Neural progenitor cell (in vitro differentiated cells): ENCODE measurements at places on chromosomes 6 and 20. TPM values are rescaled to one million over a fixed set of nuclear protein-coding genes. Genes with fewer than 3 reads are reported as not detected.
A peak's percentile ranks its signal among the peaks of the same experiment; 100 is the strongest.

DNA sequence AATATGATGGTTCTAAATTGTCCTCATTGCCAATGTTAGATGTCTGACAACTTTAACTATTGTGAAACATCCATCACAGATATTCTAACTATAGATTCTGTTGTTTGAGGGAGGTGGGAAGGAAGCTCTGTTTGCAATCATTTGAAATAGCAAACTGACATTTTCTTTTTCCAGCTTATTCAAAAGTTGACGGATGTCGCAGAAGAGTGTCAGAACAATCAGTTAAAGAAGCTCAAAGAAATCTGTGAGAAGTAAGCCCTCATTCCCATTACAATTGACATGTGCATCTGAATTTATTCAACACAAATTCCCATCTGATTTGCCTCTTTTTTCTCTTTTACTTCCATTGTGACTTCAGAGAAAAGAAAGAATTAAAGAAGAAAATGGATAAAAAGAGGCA lies 280.6 kb upstream of the PLCB4 start:
- no peak for DNase-seq

RGS17 gene
- 4.8 and 8.1 TPM in 2 replicates for total RNA-seq

DNA sequence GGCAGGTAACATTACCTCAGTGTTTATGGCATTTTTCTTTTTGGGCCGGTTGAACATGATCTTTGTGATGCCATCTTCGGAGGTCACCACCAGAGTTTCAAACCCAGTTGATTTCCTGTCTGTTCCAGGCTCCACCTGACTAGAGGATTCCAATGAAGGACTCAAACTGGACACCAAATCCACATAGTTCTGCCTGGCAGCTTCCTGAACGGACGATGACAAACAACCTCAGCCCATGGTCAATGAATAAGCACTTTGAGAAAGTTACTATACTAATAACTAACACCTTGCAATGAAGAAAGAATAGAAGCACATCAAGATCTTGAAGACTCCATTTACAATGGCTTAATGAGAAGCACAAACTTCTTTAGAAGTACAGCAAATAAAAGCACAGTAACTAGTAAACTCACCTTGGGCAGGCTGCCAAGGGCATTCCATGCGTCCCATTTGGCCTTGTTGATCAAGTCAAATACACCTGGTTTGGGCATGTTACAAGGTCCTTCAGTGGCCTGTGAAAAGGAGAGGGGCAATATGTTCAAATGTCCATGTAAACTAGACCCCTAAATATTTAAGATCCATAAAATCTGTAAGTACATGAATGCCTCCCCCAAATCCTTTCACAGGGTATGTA lies 4.9 kb downstream of the ECI2 start:
- DNase-seq: no peak

NKX2-2 gene
- not detected in 2 replicates for total RNA-seq

GRCh38 chr6:105791583-105792318 lies 294.4 kb upstream of the PRDM1 start:
- DNase-seq: no peak

ERVFRD-1 gene
- not detected in 2 replicates for total RNA-seq

TP53TG5 gene
- 0.06 TPM in 1 of 2 replicates, not detected in the other for total RNA-seq

PMEPA1 gene
- 0.03 and 1.7 TPM in 2 replicates for total RNA-seq

MMS22L gene
- 50.1 and 76.5 TPM in 2 replicates for total RNA-seq

- no peak for DNase-seq
Observed at GRCh38 chr6:42791706-42792320, 10.0 kb downstream of the BICRAL start.

DNA sequence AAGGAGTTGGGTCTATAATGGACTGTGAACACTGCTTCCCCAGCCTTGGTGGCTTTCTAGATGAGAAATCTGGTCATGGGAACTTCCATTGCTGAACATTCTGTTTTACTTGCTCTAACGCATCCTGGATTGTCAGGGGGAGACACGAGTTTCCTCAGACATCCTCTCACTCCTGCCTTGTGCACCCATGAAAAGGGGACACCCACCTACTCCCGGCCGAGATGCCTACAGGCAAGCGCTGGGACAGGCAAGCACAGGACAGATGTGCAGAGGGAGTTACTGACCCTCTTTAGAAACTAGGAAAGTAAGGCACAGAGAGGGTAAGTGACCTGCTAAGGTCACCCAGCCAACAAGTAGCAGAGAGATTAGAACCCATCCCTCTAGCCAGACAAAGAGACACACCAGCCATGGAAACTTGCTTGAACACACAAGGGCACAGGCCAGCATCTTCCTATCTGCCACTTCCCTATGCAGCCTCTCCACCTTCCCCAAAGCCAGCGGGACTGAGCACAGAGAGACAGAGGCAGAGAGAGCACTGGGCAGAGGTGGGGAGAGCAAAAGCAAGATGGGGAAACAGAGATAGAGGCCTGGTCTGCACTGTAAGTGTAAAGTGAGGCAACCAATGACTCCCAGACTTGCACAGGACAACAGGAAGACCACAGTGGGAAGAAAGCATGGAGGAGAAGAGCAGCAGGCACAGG lies 845 bp upstream of the SFTA2 start:
- DNase-seq: no peak

POU5F1 gene
- total RNA-seq: 17.2 and 17.4 TPM in 2 replicates

GRCh38 chr6:42394881-42395620 lies 56.7 kb downstream of the TRERF1 start:
- DNase-seq: no peak

- no peak for DNase-seq
Observed at GRCh38 chr20:9574776-9575175, 60.4 kb downstream of the LAMP5 start.

MATN4 gene
- total RNA-seq: 0.06 TPM in 1 of 2 replicates, not detected in the other

DNA sequence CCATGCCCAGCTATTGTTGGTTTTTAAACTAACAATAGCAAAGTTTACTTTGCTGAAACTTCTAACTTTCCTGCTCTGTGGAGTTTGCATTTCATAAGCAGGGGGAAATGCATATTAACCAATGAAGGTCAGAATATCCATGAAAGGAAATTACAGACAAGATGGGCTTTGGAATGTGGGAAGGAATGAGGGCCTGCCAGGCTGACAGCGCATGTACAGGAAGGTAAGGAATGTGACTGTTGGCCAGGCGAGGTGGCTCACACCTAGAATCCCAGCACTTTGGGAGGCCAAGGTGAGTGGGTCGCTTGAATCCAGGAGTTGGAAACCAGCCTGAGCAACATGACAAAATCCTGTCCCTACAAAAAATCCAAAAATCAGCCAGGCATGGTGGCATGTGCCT lies 49.6 kb downstream of the CDK5RAP1 start:
- DNase-seq: no peak

- peak; percentile 14 for DNase-seq
Observed at GRCh38 chr6:24257282-24257681, 100.6 kb downstream of the DCDC2 start.

GRCh38 chr6:34556031-34556471 lies at the start of gene SPDEF:
TSS of gene SPDEF (minus strand) at chr6:34556329. CDS start at chr6:34544455, 11,874 bp downstream.
- DNase-seq: no peak

DNA sequence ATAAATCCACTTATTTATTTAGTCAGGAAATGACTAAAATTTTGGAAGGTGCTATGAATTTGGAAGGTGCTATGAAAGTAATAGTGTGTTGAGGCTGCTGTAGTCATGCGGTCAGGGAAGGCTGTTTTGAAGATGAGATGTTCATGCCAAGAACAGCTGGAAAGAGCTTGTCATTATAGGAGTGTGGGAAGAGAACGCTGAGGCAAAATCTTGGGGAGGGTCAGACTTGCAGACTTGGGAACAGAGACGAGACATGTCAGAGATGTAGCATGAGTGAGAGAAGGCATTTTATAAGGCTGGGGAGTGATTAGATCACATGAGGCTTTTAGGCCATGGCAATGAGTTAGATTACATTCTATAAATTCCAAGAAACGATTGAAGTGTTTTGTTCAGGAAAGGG lies 124.0 kb upstream of the B3GAT2 start:
- DNase-seq: no peak

GRCh38 chr6:158596861-158597260 lies 37.0 kb downstream of the TMEM181 start:
- DNase-seq: no peak

RBM24 gene
- 17.3 and 27.6 TPM in 2 replicates for total RNA-seq

LY6G6D gene
- total RNA-seq: 0.90 TPM in 1 of 2 replicates, not detected in the other

GRCh38 chr6:63936399-63936798 lies 300.8 kb downstream of the PHF3 start:
- DNase-seq: no peak

LINC00237 gene
- not detected in 2 replicates for total RNA-seq

DNA sequence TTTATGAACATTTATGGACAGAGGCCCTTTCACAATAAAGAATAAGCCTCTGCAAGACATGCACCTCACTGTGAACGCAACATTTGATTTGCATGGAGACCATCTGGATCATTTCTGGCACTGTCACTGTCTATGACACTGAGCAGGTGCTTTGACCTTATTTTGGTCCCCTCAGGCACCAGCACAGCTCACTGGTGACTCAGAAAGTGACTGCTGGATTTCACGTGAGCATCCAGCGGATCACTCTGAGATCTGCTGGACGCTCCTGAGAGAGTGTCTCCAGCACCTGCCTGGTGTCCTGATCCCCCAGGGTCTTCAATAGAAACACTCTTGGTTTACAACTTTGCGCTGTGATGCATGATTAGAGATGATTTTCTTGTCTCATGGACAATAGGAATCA lies 375.7 kb downstream of the TENT5A start:
- DNase-seq: no peak

PROKR2 gene
- not detected in 2 replicates for total RNA-seq

DNA sequence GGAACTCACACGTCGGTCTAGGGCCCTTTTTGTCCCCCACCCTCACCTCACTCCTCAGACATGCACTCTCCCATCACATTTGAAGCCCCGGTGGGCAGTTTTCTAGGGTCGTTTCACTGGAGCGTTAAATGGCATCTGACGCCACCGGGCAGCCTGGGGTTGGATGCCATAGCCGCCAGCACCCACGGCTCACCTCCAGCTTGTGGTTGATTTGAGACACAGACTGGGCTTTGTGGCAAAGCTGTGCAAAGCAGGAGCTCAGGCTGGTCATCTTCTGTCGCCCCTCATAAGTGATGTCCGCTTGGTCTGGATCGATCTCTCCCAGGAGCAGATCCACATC lies 530 bp downstream of the GOPC start:
- no peak for DNase-seq

- no peak for DNase-seq
Observed at GRCh38 chr6:132693478-132693877, 20.4 kb downstream of the VNN1 start.

DNA sequence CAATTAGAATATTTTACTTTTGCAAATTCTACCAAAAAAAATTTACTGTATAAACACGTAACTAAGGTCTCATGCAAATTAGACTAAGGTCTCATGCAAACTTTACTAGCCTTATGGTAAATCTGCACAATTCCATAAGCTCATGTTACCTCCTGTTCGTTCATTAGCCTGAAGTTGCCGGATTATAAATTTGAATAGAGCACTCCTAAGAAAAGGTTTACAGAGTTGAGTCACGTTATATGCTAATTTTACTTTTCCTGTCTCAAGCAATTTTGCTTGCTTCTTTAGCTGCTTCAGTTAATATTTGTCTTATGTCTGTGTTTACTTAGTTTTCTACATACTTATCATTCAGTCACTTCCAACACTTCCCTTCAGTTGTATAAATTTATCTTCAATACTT lies 1434.0 kb upstream of the EYS start:
- DNase-seq: no peak

DNA sequence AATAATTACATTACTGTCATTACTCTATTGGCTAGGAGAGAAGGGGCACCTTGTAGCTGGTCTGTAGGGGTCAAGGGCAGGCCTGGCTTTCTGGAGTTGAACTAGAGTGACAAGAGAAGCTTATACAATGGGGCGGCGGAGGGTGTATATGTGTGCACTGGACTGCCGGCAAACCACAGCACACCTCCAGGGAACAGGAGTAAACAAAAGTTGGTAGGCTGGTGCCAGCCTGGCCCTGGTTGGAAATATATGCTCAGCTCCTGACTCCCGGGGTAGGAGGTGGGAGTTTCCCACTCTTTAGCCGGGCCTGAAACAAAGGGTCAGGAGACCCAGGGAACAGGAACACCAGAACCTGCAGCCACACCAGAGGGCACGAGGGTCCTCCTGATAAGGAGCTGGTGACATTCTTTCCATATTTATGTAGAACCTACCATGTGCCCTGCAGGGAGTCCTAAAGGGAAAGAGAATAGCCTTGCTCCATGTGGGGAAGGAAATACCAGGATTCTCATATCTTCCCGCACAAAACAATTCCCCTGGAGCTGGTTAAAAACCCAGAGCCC lies 5.1 kb downstream of the C6orf132 start:
- DNase-seq: no peak

GRCh38 chr20:16392346-16392745 lies 180.9 kb downstream of the KIF16B start:
- no peak for DNase-seq
